NCI-H1417 treated with DMSO at 0.1 percent for 48 hours (cell line): ENCODE measurements at places on chromosomes 16 and 17.

DNA sequence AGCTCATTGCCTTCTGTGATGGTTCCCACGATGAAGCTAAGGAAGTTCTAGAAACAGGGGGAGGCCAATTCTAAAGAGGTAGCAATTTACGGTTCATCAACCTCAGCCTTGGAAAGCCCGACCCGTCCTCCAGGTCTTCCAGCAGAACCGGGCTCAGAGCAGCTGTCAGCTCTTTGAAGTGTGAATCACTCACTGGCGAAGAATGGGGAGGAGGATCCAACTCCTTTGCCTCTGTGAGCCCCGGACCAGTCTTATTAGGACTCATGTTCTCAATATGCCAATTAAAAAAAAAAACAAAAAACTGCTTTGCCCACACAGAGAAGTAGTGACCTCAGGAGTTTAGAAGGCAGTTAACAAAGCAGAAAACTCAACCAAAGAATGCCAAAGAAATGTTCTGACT is 31.4 kb downstream of the STX8 start:
- no peak for DNase-seq

DNA sequence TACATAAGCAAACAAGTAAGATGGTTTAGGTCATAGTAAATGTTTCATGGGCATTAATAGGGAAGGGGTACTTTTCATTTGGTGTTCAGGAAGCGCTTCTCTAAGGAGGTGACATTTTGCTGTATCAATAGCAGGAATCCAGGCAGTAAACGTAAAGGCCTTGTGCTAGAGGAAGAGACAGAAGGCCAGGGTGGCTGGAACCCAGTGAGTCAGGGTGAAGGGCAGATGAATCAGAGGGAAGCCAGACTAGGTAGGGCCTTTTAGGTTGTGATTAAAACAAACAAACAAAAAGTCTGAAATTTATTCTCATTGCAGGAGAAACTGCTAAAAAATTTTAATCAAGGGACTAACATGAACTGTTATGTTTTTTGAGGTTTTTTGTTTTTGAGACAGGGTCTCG is 6.5 kb downstream of the BMERB1 start:
- DNase-seq, result no peak

DNA sequence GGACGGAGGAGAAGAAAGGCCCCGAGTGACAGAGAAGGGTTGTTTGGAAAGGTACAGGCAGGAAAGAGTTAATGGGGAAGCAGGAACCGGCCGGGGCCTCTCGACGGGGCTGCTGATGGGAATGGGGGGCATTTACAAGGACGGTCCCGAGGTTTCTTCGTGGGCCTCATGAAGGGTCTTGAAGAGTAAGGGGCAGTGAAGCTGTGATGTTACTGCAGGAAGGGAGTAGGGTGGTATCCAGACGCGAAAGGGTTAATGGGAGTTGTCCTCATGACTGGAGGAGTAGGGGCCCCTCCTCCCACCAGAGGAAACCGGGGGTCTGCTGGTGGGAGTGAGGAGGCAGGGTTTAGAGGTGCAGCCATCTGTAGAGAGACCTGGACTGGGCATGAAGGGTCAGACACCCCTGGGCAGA is 481 bp downstream of the PDK2 start:
- DNase-seq, result no peak

GRCh38 chr17:58121925-58122324 is 26.3 kb upstream of the OR4D1 start:
- no peak for DNase-seq

- DNase-seq, result no peak
Observed at GRCh38 chr17:82021900-82022309, 773 bp downstream of the CENPX start.

- DNase-seq, result no peak
Observed at GRCh38 chr16:17470182-17470907, 415 bp downstream of the XYLT1 start.

DNA sequence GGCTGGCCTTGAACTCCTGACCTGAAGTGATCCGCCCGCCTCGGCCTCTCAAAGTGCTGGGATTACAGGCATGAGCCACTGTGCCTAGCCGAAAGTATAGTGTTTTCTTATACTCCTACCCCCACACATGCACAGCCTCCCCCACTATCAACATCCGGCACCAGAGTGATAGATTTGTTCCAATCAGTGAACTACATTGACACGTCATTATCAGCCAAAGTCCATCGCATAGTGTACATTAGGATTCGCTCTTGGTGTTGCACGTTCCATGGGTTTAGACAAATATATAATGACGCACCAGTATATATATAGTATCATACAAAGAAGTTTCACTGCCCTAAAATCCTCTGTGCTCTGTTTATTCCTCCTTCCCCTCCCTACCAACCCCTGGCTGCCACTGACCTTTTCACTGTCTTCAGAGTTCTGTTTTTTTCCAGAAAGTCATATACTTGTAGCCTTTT is 11.9 kb upstream of the TM4SF5 start:
- no peak for DNase-seq

GRCh38 chr17:31561469-31562375 is 170.2 kb downstream of the RAB11FIP4 start:
- DNase-seq, result no peak

- no peak for DNase-seq
Observed at GRCh38 chr17:40598619-40599467, 33.6 kb upstream of the CCR7 start.

DNA sequence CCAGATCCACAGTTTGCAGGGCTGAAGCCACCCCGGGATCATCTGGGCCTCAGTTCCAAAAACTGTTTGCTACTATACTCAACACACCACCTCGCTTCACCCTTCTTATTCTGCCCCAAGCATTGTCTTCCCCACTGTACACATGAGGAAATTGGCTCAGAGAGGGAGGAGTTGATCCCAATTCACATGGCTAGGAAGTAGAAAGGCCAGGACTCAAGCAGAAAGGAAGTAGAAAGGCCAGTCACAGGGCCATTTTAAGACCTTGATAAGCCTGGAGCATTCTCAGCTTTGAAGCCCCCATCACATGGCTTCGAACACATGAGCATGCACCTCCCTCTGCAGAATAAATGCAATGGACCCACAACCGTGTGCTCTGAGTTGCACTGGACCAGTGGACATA is 7.7 kb upstream of the PRSS22 start:
- no peak for DNase-seq

DNA sequence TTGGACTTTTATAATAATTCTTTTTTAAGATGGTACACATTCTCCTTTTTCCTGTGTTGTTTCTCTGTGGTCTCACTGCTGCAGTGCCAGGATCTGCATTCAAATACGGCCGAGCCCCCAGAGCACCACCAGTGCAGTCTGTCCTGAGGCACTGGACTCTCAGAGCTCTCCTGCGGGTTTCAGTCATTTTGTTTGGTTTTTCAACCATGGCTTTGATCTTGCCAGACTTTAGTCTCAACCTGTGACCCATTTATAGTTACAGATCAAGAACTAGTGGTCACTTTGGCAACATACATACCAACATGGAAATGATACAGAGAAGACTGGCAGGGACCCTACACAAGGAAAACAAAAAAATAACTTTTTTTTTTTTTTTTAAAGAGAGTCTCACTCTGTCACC is 177.4 kb downstream of the LGALS9B start:
- DNase-seq, result no peak

DNA sequence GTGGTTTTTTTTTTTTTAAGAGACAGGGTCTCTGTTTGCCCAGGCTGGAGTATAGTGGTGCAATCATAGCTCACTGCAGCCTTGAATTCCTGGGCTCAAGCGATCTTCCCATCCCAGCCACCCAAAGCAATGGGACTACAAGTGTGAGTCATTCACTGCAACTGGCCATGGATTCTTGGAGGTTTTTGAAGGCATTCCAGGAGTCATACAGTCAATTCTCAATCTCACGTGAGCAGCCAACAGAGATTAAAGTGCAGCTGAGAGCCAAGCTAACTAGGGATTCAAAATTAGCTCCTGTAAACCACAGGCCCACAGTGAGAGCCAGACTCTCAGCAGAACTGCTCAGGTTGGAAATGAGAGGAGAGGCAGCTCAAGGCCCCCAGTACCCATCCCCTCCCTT is 30.2 kb downstream of the XPO6 start:
- DNase-seq, result no peak

DNA sequence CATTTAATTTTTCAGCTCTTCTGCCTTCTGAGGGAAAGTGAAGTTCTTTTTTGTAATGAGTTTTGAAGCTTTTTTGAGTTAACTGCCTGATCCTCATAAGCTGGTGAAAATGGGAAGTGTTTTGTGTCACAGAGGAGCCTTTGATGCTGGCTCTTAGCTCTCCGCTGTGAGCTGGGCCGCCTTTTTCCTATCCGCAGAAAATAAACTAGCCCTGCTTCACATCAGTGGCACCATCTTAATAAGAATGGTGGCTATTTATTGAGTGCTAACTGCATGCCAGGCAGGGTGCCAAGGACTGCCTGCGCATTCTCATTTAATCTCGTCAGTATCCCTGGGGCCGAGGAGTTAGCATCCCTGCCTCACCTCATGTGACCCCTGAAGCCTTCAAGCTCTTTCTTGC is 309.0 kb downstream of the CPPED1 start:
- DNase-seq, result no peak

DNA sequence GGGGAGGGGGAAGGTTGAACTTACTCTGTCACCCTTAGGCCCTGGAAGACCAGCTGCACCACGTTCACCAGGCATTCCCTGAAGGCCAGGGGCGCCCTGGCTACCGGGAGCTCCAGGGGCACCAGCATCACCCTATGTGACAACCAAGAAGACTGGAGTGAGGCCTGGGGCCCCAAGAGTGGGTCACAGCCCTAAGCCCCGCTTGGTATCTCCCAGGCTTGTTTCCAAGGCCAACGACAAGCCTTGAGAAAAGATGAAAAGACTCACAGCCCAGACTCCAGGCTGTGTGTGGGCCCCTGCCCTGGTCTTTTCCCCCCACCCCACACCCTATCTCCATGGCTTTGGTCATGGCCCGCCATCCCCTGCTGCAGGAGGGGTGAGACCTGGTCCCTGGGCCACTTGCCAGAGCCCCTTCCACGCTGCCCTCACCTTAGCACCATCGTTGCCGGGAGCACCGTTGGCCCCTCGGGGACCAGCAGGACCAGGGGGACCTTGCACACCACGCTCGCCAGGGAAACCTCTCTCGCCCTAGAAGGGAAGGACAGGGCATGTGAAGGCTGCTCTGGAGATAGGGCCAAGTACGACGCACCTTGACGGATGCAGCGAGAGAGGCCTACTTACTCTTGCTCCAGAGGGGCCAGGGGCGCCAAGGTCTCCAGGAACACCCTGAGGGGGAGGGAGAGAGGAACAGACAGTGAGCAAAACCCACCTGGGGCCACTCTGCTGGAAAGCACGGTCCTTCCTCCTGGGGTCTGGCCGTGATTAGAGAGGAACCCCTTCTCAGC is 9.9 kb downstream of the COL1A1 start:
- DNase-seq, result no peak

DNA sequence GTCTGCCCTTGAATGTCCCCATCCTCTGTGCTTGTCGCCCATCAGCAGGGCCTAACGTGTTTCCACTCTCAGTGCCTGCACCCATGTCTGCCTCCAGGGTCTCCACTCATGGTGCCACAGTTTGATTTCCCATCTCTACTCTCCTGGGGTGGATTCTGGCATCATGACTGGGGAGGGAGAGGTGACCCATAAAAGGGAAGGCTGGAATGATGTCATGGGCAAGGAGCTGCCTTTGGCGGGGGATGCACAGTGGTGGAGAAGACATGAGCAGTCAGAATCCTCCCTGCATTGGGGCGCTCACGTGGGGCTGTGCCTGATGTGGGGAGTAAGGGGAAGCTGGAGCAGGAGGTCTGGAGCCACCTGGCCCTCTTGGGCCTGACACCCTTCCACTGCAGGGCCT is 100.9 kb downstream of the USP22 start:
- DNase-seq, result no peak

DNA sequence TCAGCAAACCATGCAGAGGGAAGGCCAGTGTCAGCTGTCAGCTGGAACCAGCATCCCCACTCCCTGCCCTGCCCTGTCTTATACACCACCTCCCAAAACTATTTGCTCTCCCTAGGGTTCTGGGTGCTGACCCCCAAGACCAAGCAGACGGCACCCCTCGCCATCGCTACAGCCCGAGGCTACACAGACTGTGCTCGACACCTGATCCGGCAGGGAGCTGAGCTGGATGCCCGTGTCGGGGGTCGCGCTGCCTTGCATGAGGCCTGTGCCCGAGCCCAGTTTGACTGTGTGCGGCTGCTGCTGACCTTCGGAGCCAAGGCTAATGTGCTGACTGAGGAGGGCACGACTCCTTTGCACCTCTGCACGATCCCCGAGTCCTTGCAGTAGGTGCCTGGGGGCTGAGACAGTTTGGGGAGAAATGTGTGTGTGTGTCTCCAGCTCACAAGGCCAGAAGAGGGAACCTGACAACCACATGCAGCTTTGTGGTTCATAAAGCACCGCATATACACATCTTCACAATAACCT is 1.5 kb downstream of the ASB16 start:
- DNase-seq, result no peak

DNA sequence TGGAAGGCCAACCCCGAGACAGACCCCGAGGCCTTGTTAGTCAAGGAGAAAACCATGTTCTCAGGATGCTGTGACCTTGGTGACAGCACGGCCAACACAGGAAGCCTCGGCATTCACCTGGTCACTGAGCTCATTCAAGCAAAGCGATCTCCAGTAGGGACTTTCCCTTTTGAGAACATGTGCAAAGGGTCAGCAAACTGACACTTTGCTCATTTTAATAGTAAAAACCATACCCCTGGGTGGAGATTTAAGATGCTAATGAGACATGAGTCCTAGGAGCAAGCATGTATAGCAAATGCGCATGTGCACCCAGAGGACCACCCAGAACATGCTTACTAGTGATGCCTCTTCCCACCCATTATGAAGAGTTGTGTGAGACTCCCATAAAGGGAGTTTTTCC is 5.7 kb upstream of the SULT1A2 start:
- no peak for DNase-seq

DNA sequence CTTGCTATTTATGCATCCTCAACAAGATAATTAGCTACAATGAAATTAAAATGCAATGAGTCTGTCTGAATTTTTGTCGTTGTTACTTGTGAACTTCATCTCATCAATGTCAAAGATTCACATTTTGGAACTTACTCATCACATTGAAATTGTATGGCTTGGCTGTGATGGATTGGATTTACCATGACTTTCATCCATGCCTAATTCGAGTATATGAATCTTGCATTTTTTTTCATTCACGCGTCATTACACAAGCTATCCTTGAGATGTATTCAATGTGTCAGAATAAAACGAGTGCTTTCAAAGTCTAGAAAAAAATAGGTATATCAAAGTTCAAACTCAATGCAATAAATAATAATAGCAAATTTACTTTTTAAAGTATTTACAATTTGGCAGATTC is 265.3 kb downstream of the MAP2K6 start:
- no peak for DNase-seq

GRCh38 chr16:53571763-53572162 is 68.8 kb upstream of the AKTIP start:
- no peak for DNase-seq

DNA sequence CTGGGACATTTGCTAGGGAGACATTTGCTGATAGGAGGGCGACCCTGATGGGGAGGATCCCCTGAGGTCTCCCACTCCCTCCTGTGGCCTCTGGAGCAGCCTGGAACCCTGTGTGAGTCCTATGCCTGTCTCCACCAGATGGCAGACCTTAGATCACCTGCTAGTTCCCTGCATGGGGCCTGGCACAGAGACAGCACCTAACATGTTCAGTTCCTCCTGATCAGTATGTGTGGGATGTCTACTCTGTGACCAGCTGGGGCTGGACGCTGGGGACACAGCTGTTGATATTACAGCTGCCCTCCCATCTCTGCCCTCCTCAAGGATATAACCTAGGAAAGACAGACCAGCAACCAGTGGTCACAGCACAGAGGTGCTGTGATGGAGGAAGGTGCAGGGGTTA is 1.1 kb upstream of the ADCY7 start:
- DNase-seq, result no peak

- DNase-seq, result no peak
Observed at GRCh38 chr17:50785946-50786570, 18.7 kb upstream of the ANKRD40CL start.
